ENCODE measurements at places on chromosomes 1 and 21. TPM values are rescaled to one million over a fixed set of nuclear protein-coding genes. Genes with fewer than 3 reads are reported as not detected.

The TADA1 gene
- 11.5 TPM for total RNA-seq

The MFSD2A gene
- total RNA-seq, result 9.9 TPM

The CYP4B1 gene
- total RNA-seq, result not detected

The TFF2 gene
- total RNA-seq, result not detected

The OR6N1 gene
- total RNA-seq, result not detected
